ENCODE measurements at places on chromosomes 3 and 15.

GRCh38 chr3:196220991-196221390 is 4.7 kb downstream of the SLC51A start:
- no peak for DNase-seq

GRCh38 chr3:101043687-101044078 is 50.5 kb upstream of the ABI3BP start:
- DNase-seq, result no peak

DNA sequence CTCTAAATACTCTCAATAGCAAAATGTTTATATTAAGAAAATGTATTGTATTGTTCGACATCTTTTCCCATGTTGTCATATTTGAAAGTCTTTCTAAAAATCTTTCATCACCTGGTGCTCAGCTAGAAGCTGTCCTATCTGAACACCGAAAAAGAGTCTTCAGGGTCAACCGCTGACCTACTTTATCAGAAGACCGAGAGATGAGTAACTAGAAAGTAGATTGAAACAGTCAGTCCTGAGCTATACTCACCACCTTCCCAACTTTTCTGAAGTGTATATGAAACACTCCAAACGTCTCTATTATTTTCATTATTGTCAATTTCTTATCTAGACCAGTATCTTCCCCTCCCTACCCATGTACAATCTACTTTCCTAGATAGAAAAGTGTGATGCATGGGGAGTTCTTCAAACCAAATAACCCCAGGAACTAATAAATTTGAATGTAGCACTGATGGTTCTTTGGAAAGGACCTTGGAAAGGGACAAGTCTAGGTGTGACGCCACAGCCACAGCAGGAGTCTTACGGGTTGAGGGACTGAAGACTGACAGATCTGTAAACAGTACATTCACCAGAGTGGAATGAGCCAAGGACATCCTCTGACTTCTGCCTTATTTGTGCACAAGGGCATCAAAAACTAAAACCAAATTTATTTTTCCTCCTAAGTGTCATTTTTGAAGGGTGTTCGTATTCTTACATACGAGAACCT is 58.6 kb downstream of the TMOD3 start:
- no peak for DNase-seq

DNA sequence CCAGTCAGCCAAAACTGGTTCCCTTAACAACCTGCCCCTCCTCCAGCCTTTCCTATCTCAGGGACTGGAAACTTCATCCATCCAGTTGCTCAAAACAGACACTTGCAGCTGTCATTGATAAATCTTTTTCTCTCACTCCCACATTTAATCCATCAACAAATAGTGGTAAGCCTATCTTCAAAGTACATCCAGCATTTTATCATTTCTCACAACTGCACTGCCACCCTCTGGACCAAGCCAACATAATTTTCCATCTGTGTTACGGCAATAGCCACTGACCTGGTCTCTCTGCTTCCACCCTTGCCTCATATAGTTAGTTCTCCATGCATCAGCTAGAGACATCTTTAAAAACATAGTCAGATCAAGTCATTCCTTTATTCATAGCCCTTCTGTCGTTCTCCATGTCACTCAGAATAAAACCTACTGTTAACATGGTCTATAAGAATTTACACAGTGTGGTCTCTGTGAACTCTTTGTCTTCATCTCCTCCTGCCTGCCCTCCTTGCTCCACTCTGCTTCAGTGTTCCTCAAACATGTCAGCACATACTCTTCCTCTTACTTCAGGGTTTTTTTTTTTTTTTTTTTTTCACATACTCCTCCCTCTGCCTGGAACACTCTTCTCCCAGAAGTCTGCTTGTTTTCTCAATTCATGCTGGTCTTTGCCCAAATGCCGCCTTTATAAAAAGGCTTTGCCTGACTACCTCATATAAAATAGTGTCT is 102.5 kb upstream of the COL6A5 start:
- DNase-seq, result peak; percentile 4

DNA sequence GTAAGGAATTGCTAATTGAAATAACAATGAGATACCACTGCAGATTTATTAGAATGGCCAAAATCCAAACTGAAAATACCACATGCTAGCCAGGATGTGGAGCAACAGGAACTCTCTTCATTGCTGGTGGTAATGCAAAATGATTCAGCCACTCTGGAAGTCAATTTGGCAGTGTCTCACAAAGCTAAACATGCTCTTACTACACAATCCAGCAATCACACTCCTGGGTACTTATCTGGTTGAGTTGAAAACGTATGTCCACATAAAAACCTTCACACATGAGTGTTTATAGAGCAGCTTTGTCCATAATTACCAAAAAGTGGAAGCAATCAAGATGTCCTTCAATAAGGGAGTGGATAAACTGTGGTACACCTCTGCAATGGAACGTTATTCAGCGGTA is 113.3 kb downstream of the SMAD6 start:
- no peak for DNase-seq

DNA sequence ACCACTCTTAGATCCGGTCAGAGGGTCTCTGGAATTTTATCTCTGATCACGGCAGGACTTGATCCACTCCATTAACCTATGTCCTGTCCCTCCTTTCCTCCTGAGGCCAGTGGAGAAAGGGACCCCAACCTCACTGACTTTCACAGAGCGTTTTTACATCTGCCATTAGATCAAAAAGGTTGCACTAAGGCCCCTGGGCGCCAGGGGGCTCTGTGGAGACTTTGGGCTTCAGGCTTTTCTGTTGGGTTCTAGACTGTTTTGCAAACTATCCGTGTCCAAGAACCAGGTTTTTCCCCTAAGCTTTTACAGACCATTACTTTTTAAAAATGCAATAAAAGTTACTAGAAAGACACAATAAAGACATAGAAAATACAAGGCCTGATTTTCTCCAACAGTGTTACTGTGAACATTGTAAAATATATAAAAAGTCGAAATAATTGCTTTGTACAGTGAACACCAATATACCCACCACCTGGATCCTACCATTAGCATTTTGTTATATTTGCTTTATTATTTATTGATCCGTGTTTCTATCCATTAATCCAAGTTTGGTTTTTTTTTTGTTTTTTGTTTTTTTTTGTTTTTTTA is 159.7 kb downstream of the POLR2M start:
- peak; percentile 32 for DNase-seq

DNA sequence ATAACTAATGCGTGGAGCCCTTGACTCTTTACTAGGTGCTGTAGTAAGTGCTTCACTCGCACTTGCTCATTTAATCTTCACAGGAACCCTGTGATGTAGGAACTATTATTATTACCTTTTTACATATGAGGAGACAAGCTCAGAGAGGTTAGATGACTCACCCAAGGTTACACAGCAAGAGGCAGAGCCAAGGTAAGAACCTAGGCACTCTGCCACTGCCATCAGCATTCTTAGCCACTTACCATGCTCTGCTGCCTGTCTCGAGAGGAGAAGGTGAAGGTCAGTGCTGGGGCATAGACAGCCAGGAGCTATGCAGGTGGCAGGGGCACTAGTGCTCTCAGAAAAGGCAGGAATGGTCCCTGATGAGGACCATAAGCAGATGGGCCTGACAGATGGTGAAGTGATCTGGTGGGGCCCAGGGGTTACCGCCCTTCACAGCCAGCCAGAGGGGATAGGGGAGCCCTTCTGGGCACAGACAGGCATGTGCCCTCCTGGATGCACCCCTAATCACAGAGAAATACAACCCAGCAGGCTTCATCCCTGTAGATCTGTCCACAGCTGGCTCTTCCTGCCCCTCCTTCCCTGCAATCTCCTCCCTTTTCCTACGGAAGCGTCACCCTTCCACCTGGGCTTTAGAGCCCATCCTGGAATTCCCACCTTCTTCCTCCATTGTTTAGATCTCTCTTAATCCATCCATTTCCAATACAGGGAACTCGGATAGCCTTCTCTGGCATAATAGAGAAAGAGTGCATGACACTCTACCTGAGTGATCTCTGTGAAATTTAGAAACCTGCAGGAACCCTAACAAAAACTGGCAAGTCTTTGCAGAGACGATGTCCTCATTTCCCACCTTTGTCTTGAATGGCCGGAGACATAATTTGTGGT is 26.9 kb downstream of the ABTB1 start:
- DNase-seq, result no peak

GRCh38 chr3:57784089-57784735 is 28.1 kb downstream of the SLMAP start:
- no peak for DNase-seq

- no peak for DNase-seq
Observed at GRCh38 chr3:24496529-24497482, 2.2 kb upstream of the THRB start.

GRCh38 chr3:169998668-169999131 is 32.1 kb downstream of the SEC62 start:
- DNase-seq, result no peak

DNA sequence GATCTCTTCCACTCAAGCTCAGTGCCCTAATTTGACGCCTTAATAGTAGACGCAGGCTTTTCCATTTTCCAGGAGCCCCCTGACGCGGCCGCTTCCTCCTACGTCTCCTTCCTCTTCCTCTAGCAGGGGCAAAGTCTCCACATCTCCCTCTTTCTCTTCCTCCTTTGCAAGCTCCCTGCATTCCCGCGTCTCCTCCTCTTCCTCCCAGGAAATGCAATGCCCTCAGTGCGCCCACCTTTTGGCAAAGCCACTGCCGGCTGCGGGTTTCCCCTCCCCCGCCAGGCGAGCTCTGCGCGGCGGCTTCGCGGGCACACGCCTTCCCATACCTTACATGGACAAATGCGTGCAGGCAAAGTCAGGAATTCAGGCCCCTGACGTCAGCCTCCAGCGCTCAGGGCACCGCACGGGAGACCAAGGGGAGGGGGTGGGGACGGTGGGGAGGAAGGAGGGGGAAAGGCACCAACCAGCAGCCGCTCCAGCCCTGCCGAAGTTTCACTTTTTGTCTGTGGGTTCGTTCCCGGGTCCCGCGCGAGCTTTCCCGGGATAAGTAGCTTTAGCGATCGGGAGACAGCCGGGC is 432 bp upstream of the LPP start:
- DNase-seq, result peak; percentile 52

- peak; percentile 63 for DNase-seq
Observed at GRCh38 chr3:129824926-129825541, 68.5 kb downstream of the TMCC1 start.

- no peak for DNase-seq
Observed at GRCh38 chr3:127033786-127034185, 50.9 kb downstream of the PLXNA1 start.

GRCh38 chr3:51099794-51100535 is 285.1 kb upstream of the MANF start:
- DNase-seq, result peak; percentile 6

DNA sequence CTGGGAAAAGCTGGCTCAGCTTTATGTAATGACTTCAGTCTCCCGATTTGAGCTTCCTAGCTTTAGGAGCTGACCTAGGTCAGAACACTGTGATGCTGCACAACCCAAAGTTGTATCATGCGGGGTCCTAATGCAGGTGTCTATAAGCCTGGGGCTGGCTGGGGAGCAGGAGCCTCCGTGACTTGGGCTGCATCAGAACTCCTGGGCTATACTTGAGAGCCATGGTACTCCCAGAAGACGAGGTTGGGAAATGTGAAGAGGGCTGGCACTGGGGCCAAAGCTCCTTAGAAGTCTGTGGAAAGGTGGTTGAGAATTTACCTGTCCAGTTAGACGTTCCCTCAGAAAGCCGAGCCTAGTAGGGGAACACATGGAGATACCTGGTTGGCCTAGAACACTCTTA is 57.0 kb downstream of the BSN start:
- DNase-seq, result no peak

GRCh38 chr15:57114070-57114469 is 195.6 kb downstream of the TCF12 start:
- DNase-seq, result no peak

DNA sequence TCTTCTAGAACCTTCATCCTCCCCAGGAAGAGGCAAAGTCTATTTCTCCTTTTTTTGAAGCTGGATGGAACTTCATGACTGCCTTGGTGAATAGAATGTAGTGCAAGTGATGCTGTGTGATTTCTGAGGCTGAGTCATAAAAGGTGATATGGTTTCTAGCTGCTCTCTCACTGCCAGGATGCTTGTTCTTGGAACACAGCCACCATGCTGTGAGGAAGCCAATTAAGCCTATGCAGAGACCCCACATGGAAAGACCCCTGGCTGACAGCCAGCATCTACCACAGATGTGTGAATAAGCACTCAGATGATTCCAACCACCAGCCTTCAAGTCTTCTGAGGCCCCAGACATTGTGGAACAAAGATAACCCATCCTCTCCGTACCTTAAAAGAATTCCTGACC is 57.0 kb downstream of the ISL2 start:
- DNase-seq, result no peak

- no peak for DNase-seq
Observed at GRCh38 chr15:82653483-82654168, 6.5 kb upstream of the CPEB1 start.

GRCh38 chr3:22156868-22157267 is 405.9 kb upstream of the ZNF385D start:
- no peak for DNase-seq

DNA sequence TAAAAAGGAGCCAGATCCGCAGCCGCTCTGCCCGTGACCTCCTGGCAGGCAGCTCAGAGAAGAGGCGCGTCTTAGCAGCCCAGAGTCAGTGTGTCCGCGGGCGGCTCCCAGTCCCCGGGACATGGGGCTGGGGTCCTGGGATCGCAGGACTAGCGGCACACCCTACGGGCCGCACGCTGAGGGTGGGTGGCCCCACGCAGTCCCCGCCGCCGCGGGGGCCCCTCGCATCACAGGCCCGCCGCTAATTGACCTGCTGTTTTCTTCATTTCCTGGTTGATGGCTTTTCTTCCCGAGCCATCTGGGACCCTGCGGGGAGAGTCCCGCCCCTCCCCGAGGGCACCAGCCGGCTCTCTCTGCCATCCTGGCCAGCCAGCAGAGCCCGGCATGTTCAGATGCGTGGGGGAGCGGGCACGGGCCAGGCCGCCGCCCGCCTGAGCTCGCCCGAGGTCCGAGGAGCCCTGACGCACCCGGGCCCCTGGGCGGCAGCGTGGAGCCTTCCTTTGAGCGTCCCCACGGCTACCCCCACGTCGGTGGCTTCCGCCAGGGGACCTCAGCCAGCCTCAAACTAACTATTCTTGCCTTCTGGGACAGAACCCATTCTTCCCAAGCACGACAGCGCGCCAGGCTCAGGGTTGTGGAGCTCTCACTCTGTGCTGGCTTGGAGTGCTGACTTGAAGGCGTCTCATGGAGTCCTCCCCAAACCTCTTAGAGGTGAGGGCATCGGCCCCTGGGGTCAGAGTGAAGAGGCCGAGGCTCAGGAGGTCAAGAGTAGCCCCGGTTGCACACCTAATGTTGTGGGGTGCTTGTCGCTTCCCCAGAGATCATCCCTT is 34.6 kb upstream of the CACNA2D3 start:
- no peak for DNase-seq

DNA sequence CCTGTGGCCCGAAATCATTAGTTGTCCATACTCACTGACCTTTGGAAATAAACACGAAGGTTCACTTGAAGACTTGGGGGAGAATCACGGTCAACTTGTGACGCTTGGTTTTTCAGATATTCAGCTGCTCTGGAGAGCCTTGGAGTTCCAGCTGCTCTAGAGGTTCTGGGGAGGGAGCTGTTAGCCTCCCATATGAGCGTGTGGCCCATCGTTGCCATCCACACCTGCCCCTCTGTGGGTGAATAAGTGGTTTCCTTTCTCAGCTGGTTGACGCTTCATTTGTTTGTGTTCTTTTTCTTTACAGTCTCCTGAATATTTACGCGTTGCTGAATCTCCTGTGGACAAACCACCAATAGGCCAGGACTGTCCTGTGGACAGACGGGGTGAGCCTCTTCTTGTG is 35.6 kb downstream of the APBA2 start:
- DNase-seq, result no peak

Measured in CD4-positive, alpha-beta T cell treated with Interleukin-12 subunit alpha and Interleukin-12 subunit beta, for 1 hour (primary cell).